ENCODE measurements at places on chromosomes 1 and 21. TPM values are rescaled to one million over a fixed set of nuclear protein-coding genes. Genes with fewer than 3 reads are reported as not detected.
A peak's percentile ranks its signal among the peaks of the same experiment; 100 is the strongest.

The HES4 gene
- 39.0 TPM for total RNA-seq

The C1orf226 gene
- total RNA-seq = 5.4 TPM

The SPRR5 gene
- not detected for total RNA-seq

The IGSF9 gene
- total RNA-seq = 0.17 TPM

GRCh38 chr1:157419845-157420542, 132.3 kb downstream of the FCRL5 start:
- DNase-seq = no peak

DNA sequence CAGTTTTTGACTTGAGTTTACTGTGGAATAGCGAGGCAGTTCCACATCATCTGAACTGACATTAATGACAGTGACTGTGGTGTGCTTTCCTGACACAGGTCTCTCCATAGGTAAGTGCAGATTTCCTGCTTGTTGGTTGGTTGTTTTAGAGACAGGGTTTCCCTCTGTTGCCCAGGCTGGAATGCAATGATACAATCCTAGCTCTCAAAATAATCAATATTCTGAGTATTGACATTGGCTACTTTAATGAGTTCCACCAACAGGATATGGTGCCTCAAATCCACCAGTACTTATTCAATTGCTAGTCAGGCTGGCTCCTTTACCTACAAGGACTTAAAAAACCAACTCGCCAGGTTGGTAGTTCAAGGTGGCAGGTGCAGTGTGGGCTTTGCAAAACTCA, 63.8 kb downstream of the CLSTN1 start:
- no peak for DNase-seq

- no peak for DNase-seq
These were observed 20.1 kb upstream of the PCBP3 start for GRCh38 chr21:45623436-45623835.

- peak; percentile 79 for DNase-seq
These were observed 1.4 kb downstream of the GUK1 start for GRCh38 chr1:228141226-228142044.

DNA sequence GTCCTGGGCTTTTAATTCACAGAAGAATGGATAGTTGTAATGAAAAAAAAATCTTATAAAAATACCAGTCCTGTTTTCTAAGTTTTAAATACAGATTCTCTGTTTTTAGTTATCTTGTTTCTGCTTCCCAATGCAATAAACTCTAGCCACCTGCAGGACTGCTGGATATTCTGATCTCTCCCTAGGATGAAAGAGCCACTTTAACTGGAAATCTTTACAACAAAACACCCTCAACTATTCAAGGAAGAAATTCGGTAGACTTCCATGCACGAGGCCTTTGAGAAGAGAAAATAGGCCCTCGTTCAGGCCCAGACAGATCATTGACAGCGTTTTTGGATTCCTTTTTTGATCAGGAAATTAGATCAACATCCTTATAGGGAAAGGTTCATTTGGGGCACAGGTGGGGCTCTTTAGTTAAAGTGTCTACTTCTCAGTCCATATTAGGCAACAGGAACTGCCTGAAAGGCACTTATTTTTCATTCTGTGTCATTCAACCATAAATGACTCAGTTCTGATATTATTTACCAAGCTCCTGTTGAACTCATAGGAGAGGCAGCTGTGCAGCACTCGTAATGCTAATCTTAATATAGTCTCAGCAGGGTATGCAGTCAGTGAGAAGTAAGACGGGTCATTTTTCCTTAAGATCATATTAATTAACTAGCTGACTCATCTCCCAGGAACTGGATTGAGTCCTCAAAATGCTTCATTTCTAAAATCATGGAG, 71.1 kb upstream of the ERRFI1 start:
- DNase-seq = no peak

- no peak for DNase-seq
These were observed 17.9 kb downstream of the ATP5PO start for GRCh38 chr21:33897739-33898138.

GRCh38 chr1:25795211-25795610, 4.8 kb upstream of the SELENON start:
- DNase-seq = no peak

- no peak for DNase-seq
These were observed 32.3 kb downstream of the URB1 start for GRCh38 chr21:32360401-32360975.

GRCh38 chr1:20584890-20585289, 4.0 kb upstream of the CDA start:
- no peak for DNase-seq

GRCh38 chr21:36456729-36457414, 23.1 kb downstream of the CLDN14 start:
- no peak for DNase-seq

DNA sequence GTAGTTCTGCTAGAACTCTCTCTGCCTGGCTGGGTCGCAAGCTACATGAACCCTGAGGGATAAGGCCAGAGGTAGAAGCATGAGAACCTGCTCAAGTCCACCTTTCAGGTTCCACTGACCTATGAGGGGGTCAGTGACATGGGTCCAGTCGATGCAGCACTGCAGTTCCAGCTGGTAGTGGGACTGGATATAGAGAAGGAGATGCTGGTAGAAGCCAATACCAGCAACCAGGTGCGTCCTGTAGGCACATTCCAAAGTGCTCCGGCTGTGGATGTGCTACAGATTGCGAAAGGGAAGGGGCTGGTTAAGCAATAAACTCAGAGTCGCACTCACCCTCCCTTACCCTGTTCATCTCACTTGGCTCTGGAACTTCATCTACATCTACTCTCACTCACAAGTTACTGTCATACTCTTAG, 5.7 kb downstream of the SMG5 start:
- no peak for DNase-seq

GRCh38 chr1:224106568-224107281, 7.2 kb upstream of the FBXO28 start:
- no peak for DNase-seq

DNA sequence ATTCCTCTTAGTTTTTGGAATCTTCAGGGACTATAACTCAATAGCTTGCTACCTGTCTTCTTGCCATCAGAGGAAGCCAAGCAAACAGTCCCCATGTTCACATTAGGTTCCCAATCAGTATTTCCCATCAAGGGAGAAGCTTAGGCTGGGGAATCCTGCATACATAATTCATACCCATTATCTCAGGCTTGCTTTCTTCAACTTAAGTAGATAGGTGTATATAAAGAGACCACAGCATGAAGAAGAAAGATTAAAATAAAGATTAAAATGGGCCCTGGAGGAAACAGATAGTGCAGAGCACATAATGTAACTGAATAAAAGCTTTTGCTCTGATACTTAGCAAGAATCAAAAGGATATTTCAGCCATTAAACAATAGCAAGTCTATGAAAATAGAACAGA, 29.0 kb upstream of the KCNK1 start:
- no peak for DNase-seq
